ENCODE measurements at places on chromosomes 3 and 15.

GRCh38 chr3:98821063-98821462 is 57.9 kb downstream of the ST3GAL6 start:
- no peak for DNase-seq

DNA sequence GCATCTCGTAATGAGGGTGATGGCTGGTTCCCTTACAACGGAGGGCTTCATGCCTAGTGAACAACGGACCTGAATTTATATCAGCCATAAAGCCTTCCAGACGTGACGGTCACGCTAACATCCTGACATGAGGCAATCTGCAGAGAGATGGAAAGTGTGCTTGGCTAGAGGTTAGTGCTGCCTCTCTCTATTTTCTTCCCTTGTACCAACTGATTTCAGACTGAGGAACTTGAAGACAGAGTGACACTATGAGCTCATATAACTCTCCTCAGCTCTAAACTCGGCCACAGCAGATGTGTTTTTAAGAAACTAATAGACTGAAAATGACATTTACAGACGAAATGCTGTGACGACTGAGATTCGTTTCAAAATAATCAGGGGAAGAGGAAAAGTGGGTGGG is 122.4 kb downstream of the XXYLT1 start:
- no peak for DNase-seq

GRCh38 chr3:123610331-123610730 is 25.5 kb upstream of the HACD2 start:
- DNase-seq = no peak

- DNase-seq = no peak
Measured at GRCh38 chr3:159721324-159721723, 267.3 kb upstream of the IL12A start.

DNA sequence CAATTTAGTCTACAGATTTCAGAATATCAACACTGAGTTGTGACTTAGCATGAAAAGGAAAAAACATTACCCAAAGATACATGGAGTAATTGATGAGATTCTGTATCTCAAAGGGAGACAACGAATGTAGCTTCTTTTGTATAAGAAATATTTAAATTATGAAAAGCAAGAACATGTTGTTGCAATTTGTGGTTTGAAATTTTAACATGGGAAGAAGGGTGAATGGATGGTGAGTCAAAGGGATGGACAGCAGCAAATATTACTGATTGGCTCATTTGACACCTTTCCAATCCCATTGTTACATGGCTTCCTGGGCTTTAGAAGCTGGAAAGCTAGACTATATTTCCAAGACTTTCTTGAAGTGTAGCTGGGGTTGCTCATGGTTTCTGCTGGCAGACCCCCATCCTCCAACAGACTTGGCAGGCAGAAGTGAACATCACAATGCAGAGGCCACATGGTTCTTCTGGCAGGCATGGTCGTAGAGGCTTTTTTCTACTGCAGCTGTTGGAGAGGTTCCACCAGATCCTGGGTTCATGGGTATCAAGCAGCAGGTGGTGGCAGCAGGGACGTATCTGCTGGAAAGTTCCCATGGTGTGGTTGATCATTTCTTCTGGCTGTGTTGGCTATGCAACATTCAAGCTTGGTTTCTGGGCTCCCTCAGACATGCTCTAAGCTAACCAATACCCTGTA is 47.2 kb upstream of the KPNA4 start:
- DNase-seq = no peak

GRCh38 chr3:69500604-69501003 is 114.7 kb upstream of the FRMD4B start:
- peak; percentile 5 for DNase-seq

DNA sequence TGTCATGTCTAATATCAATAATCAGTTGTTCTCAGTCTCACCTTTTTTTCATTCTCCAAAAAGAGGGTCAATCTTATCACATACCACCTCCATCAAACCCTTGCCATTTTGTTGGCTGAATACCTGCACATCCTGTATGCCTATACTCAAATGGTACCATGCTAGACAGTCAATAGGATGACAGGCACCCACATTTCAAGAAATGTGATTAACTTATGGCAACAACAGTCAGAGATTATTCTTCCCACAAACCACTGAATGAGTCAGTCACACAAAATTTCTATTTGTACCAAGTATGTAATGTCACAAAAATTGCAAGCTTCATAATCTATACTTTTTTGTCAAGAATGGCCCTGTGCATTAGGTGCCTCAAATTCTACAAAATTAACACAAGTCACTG is 5.1 kb upstream of the SLC27A2 start:
- no peak for DNase-seq

DNA sequence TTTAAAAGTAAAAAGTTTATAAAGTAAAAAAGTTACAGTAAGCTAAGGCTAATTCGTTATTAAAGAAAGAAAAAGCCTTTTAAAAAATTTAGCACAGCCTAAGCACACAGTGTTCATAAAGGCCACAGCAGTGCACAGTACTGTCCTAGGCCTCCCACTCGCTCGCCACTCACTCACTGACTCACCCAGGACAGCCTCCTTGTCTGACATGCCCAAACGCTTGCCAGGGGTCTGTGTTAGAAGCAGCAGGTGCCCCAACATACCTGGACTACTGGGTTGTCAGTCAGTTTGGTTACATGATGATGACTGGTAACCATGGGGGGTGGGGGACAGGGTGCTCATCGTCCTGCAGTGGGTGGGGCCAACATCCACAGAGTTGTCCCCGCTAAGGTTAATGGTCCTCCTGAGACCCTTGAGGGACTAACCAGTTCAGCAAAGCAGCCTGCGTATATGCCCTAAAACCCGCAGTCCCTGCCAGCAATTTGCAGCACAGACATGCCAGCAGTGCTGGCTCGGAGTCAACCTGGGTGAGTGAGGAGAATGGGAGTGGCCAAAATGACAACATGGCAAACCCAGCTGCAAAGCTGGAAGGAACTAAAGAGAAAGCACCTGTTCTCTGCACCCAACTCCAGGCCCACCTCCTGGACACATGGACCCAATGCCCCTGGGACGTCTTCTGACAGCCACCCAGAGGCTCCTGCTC is 49.2 kb downstream of the CYFIP1 start:
- no peak for DNase-seq

DNA sequence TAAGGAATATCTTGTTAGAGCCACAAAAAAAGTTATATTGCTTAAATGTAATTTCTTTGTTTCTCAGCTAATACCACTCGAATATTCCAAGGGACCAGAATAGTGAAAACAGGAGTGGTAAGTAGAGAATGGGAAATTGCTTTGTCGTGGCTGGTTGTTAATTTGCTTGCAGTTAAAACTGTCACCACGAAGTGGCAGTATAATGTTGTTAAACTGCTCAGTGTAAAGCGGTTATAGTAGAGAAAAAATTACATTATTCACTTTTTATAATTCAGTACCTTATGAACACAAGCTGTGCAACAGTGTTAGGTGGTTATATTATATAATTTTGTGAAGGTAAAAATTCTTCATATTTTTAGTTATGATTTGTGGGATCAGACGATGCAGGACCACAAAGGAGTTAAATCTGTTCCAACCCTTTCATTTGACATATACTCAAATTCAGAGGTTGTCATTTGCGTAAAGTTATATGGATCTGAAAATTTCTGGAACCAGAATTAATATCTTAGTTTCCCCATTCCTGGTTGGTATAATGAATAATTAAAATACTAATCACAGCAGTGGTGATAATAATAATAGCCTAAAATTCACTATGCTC is 171.8 kb downstream of the FEZF2 start:
- no peak for DNase-seq

GRCh38 chr3:122183893-122184590 is 574 bp downstream of the CASR start:
- DNase-seq = no peak

- no peak for DNase-seq
Measured at GRCh38 chr3:158470944-158471638, 99.9 kb upstream of the MLF1 start.

DNA sequence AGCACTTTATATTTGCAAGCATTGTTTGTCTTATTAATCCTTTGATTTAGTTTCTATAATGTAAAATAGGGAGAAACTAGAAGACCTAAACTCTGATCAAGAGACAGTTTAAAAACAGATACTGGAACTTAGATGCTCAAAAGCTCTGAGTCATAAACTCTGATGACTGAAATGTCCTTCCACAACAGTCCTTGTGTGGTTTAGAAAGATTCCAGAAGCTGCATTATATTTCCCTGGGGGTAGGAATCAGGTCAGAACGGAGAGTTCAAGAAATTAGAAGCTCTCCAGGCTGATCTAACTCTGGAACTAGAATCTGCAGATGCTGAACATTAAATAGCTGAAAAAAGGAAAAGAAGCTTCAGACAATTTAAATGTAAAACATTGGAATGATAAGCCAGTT is 18.3 kb upstream of the ONECUT1 start:
- no peak for DNase-seq

DNA sequence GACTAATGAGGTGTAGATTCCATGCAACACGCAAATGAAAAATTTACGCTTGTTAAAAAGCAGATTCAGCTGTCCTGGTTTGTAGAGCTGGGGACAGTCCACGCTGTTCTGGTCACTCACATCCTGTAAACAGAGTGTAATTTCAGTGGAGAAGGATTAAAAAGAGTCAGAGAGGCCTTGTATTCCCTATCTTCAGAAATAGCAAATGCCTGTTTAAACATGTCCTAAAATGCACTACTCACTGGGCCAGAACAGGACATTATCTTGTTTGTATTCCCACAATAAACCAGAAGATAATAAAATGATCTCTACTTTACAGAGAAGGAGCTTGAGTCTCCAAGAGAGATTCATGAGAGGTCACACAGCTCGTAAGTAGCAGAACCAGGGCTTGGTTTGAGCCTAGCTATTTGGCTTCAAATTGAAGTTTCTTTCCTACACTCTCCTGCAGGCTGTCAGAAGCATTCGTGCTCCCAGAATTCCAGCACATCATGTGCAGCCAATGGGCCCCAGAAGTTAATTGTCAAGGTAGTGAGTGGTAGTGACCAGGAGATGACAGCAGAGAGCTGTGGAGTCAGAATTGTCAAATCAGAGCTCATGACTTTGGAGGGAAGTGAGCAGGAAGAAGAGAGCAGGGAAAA is 242.5 kb downstream of the ATP8B4 start:
- no peak for DNase-seq

- DNase-seq = no peak
Measured at GRCh38 chr3:129514110-129514509, 14.3 kb upstream of the RHO start.

GRCh38 chr3:45464336-45465170 is 76.2 kb downstream of the LARS2 start:
- DNase-seq = peak; percentile 8

DNA sequence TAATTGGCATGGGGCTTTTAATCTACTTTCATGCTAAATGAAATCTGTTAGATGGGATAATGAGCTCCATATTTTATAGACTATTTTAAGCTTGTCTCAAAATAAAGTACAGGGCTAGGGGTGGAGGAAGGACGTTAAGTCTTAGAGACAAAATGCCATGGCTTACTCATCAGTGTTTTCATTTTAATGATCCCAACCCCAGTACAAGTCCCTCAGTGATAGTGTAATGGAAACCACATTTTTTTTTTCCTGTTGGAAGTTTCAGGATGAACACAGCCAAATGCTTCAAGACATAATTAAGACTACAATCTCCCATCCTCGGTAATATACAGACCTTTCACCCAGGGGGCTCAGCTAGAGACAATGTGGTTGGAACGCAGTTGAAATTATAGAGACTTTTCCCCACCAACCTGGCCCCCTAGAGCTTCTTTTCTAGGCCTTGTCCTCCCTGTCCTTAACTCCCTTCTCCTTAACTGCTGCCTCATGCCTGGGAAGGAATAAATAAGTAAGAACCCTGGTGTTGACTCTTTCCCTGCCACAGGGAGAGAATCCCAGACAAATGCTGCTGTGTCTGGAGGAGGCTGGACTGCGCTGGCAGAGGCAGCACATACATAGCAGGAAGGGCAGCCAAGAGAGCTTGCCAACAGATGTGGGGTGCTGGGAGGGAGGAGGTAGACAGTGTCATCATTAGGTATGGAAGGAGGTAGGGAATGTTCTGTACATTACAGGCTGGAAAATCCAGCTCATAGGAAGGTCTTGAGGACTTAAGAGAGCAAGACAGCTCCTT is 115.4 kb upstream of the ROPN1 start:
- DNase-seq = no peak

DNA sequence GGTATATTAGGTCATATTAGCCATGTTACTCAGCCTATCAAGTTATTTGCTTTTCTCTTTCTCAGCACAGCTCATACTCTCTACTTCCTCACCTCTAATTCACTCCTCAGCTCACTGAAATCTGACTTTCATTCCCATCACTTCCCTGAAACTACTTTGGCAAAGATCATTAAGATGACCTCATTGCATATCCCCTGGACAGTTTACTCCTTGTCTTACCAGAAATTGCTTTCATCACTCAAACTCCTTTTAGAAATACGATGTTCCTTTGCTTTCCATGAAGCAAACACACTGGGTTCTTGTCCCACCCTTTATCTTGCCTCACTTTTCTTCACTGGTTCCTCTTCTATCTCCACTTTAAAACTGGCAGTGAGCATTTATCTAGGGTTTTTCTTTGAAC is 354.4 kb downstream of the TUSC7 start:
- DNase-seq = no peak

Measured in CD8-positive, alpha-beta T cell (primary cell).